ENCODE measurements at places on chromosomes 3 and 15.

GRCh38 chr15:82066455-82066854 lies 20.6 kb upstream of the MEX3B start:
- no peak for DNase-seq

DNA sequence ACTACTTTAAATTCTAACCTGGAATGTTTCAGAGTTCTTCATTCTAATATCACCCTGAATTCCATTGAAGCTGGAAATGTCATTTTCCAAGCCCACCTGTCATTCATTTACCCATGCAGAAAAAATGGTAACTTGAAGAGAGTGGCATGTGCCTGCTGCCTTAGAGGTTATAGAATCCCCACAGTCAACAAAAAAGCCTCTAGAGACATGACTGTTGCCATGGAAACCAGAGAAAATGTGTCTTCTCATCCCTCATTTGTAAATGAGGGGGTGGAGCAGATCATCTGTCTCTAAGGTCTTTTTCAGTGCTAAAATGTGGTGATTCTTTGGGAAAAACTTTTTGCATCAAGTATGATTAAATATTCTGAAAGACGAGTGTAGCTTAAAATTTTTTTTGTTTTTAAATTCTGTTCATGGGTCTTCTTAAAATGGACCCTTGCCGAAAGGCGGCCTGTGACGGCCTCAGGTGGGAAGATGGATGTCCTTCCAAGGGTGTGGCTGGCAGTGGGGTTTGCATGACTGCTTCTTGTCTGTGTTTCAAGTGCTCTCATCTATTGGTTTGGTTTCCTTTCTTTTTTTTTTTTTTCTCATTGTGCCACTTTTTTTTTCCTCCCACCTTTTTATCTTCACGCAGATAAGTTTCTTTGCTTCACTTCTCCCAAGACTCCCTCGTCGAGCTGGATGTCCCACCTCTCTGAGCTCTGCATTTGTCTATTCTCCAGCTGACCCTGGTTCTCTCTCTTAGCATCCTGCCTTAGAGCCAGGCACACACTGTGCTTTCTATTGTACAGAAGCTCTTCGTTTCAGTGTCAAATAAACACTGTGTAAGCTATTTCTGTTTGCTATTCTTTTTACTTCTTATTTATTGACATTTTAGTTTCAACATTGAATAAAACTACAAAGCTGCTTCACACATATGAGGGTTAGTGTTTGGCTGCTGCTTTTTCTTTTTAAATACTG lies 23.0 kb downstream of the TPM1 start:
- DNase-seq: no peak

DNA sequence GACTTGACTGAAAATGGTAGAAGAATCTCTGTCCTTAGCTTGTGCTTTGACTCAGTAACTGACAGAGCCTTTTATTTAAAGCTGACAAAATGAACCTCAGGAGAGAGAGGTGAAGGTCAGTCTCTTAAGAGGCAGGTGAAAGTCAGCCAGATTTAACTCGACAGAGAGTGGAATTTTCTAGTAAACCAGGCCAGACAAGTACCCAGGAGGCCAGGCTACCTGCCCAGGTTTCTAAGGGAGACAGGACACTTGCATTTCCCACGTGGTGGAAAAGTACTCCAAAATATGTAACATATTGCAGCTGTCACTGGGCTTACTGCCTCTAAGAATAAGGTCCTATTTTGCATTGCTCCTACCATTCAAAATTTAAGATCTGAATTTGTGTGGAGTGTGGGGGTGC lies 167.9 kb downstream of the FMN1 start:
- DNase-seq: no peak

- DNase-seq: no peak
These were observed 161.7 kb upstream of the HES1 start for GRCh38 chr3:193974191-193974652.

DNA sequence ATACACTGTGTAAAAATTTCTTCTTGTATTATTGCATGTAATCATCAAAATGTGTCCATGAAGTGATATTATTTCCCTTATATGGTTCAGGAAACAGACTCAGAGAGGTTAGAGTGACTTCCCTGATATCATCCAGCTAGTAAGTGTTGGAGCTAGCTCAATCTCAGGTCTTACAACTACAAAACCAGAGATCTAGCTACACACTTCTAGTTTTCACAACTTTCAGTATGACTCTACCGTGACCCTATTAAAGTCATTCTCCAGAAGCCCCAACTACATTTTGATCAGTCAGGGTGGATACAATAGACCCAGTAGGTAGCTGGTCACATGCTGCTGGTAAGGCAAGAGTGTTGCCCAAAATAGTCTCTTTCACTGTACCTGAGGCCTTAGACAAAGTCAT lies 165.3 kb downstream of the GOLIM4 start:
- DNase-seq: no peak

DNA sequence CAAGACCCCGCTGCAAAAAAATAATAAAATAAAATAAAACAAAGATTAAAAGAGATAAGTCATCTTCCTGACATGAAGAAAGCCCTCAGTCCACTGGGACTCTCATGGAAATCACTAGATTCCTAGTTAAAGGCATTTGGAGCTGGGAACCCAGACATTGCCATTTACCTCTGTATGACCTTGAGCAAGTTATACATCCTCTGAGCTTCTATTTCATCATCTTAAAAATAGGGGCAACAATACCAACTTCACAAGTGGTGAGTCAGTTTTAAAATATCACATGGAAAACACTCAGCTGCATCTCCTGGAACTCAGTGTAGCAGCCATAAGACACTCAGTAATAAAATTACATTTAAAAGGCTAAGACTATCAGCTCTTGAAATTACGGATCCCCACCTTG lies 334.8 kb downstream of the ERC2 start:
- no peak for DNase-seq

GRCh38 chr15:62616746-62617145 lies 425.8 kb upstream of the TPM1 start:
- no peak for DNase-seq

GRCh38 chr3:13896473-13897154 lies 16.7 kb upstream of the WNT7A start:
- no peak for DNase-seq

All from activated CD4-positive, CD25-positive, alpha-beta regulatory T cell treated with anti-CD3 and anti-CD28 coated beads, Interleukin-2, amount 50 U/mL, for 72 hours (primary cell).